ENCODE measurements at places on chromosomes 6 and 20.

DNA sequence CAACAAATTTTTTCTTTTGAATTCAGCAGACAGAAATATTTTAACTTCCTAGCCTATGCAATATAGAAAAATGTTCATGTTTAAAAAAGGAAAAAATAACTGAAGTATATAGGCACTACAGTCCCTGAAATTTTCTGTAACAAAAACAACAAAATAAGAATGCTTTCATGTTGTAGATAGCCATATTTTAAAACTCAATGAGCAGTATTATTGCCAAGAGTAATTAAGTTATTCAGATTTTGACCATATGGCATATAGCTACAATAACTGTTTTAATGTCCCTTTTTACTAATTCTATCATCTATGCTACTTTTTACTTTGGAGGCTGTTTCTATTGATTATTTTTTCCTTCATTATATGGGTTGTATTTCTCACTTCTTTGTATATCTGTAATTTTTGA is 283.3 kb upstream of the RIMS1 start:
- no peak for DNase-seq

- DNase-seq = peak; percentile 35
These were observed 125.2 kb downstream of the HIVEP2 start for GRCh38 chr6:142819603-142820337.

DNA sequence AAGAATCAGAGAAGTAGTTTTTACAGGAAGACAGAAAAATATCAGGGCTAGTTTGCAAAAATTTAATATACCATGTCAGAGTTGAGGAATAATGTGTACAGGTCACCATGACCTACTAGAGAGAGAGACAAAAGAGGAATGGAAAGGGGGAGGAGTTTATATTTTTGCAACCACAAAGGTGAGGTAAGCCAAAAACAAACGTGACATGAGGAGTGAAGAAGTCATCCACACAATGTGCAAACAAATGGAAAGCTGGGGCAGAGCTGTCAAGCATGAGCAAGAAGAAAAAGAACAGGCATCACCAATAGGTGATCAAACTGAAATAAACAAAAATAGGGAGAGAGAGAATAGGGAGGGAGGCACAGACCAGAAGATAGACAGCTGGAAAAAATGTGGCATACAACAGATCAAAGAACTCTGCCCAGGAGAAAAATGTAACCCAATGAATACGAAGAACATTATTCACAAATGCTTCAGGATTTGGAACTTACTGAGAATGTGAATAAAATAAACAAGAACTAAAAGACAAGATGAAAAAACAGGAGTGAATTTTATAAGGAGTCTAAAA is 15.5 kb downstream of the RARS2 start:
- no peak for DNase-seq

- no peak for DNase-seq
These were observed 166.4 kb upstream of the NT5E start for GRCh38 chr6:85283436-85283835.

- DNase-seq = no peak
These were observed 171.6 kb downstream of the ADGB start for GRCh38 chr6:146770275-146770964.

DNA sequence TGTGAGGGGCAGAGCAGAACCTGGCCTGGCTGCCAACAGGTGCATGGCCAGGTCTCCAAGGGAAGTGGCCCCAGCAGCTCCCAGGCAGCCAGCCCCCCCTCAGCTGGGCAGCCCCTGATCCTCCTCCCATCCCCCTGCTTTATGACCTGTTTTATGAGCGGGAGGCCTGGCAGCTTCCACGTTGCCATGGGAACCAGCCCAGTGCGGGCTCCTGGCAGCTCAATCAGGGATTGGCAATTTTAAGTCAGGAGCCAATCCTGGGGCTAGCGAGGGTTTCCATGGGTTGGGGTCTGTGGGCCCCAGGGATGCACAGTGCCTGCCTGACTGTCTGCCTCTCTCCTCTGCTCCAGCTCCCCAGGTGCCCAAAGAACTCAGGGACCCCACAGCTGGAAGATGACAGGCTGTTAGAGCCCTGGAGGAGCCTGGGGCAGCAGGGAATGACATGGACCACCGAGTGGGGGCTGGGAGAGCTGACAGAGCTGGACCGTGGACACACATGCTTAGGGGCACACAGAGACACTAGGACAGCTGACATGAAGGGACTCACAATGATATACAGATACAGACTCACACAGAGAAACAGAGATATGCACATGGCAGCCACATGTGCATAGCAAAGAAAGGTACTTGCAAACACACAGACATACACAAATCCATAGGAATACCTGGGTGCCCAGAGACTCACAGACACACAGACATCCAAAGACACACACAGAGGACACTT is 56.5 kb upstream of the SIRPA start:
- no peak for DNase-seq

DNA sequence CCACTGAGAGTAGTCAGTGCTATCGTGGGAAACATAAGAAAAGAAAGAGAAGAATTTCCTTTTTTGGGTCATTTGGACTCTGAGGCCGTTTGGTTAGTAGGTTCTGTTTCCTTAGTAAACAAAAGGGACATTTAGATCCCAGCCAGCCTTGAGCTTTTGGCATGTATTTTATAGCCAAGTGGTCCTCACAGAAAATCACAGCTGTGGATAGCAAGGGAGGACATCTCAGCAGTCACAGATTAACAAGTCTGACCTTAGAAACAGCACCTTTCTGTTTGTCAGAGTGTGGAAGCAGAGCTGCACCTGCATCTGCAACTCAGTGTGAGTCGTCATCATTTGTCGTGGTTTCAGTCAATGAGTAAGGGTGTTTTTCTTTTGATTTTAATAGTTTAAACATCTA is 40.5 kb downstream of the FAM120B start:
- DNase-seq = no peak

DNA sequence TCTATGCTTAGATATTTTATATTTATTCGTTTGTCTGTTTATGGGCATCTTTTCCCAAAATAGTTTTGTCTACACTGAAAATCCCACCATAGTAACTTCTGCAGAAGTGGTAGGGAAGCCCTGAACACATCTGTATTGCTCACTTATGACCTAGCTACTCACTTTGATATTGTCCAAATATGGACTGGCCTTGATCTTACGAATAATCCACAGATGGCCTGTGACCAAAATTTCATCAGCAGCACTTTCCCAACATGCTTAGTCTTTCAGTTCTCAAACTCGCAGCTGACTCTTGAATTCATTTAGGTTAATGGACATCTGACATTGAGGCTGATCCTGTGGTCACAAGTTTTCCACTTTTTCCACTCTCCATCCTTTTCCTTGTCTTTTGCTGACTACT is 80.8 kb upstream of the BEND3 start:
- DNase-seq = no peak

DNA sequence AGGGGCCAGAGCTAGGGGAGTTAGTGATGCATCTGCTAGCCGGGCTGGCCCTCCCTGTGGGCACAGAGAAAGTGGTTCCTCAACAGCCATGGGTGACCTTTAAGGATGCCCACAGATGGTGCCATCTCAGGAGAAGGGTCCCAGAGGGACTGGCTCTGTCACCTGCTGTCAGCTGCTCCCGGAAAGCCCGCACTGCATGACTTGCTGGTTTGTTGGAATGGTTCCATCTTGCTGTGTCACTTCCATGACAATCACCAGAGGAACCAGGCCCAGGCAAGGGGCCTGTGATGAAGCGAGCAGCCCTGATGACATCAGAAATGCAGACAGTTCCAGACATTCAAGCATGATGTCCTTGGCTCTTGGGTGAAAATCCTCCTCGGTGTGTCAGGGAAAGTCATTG is 125.2 kb downstream of the PHACTR3 start:
- DNase-seq = no peak

DNA sequence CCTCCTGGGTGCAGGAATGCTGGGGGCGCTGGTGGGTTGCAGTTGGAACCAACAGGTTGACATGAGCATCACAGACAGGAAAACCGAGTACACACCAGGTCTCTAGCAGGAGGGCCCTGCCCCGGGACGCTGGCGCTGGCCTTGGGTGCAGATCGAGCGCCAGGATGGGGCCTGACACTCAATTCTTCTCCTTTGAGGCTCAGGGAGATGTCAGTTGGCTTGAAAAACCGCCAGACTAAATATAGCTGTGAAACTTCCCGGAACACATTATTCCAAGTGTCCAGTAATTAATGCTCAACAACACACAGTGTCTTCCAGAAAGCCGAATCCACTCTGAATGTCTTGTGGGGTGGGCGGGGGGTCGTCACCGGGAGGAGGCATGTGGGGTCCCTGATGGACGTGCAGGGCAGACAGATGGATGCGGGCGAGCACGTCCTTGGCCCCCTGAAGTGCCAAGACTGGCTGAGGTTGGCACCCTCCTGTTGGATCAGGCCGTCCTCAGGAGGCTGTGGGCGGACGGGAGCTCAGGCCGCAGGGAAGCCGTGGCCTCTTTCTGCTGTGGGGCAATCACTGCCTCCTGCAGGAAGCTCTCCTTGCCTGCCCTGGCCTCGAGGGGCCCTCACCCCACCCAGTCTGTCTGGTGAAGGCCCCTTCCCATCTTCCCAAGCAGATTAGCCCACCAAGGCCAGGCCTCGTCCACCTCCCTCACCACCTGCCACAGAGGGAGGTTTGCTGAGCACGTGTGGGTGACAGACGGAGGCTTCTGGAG is 19.4 kb upstream of the GATA5 start:
- DNase-seq = no peak

Data from T follicular helper cell (primary cell).